ENCODE measurements at places on chromosomes 13 and 19. TPM values are rescaled to one million over a fixed set of nuclear protein-coding genes. Genes with fewer than 3 reads are reported as not detected.

SRRM5 gene
- 0.10 TPM for total RNA-seq

LYPD4 gene
- not detected for total RNA-seq

DHDH gene
- not detected for total RNA-seq

GPR18 gene
- total RNA-seq, result not detected

SLC1A5 gene
- 117 TPM for total RNA-seq

SYDE1 gene
- total RNA-seq, result 23.3 TPM

DNA sequence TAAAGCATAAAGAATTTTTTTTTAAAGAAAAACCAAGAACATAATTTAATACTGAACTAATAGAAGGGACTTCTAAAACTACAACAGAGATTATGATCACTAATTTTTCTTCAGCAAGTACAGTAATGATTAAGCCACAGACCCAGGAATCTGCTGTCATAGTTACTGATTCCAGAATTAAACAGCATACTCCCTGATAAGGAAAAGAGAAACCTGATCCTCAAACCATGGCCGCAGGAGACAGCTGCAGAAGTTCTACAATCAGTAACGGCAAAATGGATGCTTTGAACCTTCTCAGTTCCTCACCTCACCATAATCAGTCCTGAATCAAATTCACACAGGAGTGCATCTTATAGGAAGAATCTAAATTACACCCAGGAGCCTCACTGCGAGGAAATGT lies 939.0 kb upstream of the SLITRK1 start:
- no peak for DNase-seq

- DNase-seq, result no peak
Observed at GRCh38 chr13:102392481-102393209, 9.2 kb downstream of the FGF14 start.

- DNase-seq, result peak; percentile 17
Observed at GRCh38 chr19:32318884-32319520, 26.4 kb upstream of the ZNF507 start.

GRCh38 chr19:5804516-5805461 lies at the start of gene NRTN:
Gene NRTN (plus strand): TSS chr19:5805067. CDS start chr19:5824166, 19,099 bp downstream.
- DNase-seq, result no peak
